T1000 (cell line): ENCODE measurements at places on chromosomes 16 and 17.

GRCh38 chr16:72889616-72890582, 158.0 kb downstream of the ZFHX3 start:
- no peak for DNase-seq

DNA sequence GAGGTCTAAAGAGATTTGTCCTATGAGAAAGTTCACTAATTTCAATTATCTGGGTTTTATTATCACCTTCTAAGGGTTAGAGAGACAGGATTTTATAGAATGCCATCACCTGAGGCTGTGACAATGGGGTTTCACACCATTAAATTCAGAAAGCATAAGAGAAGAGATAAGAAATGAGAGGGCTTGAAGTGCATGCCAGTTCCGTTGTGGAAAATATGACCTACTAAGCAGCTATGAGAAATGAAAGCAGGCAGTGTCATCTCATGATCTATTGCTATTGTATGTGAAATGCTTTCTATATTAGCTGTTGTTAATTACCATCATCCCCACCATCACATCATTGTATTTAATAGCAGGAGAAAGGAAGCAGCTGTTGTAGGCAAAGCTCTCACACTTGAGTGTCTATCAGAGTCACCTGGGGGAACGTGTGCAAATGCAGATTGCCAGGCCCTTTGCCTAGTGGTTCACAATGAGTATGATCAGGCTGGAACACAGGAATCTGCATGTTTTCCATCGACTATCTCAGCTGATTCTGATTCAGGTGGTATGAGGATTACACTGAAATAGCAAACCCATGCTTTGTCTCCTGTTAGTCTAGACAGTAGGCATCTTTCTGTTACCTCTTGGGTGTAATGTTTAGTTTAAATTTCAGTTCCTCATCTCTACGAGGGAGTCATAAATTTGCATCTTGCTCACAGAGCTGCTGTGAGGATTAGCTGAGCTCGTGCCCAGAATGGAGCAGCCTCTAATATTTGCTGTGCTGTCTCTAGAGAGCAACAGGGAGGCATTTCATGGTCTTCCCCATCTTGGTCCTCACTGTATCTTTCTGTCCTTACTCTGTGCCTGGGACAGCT, 256.4 kb downstream of the CDH13 start:
- DNase-seq: no peak

GRCh38 chr16:87095271-87095670, 221.9 kb downstream of the C16orf95 start:
- no peak for DNase-seq

- no peak for DNase-seq
These were observed 15.0 kb downstream of the ZDHHC7 start for GRCh38 chr16:84996365-84996764.

DNA sequence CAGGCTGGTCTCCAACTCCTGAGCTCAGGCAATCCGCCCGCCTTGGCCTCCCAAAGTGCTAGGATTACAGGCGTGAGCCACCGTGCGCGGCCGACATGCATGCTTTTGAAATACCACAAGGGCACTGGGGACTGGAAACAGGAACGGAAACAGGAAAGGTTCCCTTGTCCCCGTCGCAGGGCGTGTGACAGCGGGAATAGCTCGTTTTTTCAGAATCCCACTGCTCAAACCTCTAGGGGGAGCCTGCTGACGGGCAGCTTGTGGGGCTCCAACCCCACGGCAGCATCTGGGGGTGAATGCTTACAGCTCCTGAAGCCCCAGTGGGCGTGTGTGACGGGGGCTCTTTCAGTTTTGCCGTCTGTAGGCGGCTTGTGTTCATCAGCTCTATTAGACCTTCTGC, 18.8 kb upstream of the ASGR2 start:
- DNase-seq: no peak

GRCh38 chr17:76626442-76626841, 17.1 kb downstream of the ST6GALNAC1 start:
- no peak for DNase-seq

- no peak for DNase-seq
These were observed 16.8 kb downstream of the CDR2 start for GRCh38 chr16:22357635-22357971.

DNA sequence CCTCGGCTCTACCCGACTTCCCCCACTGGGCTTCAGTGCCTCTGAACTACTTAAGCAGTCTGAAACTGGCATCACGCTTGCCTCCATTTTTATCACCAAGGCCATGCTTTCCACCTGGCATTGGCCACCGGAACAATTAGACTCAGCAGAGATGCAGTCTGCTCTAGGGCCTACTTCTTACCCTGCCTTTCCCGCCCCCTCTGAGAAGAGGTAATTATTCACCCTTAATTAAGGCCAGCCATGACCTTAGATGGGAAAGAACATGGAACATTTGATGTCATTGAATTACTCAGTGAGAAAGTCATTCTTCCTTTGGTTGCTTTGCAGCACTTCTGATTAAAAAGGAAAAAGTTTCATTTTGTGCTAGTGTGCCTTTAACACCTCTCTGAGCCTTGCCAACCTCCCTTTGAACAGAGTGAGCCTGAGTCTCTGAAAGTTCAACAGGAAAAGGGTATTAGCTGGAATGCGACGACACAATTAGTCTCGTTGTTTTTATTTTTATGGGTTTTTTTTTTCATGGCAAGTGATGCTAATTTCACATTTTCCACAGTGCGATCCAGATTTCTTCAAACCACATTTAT, 60.9 kb upstream of the TNRC6A start:
- DNase-seq: no peak

DNA sequence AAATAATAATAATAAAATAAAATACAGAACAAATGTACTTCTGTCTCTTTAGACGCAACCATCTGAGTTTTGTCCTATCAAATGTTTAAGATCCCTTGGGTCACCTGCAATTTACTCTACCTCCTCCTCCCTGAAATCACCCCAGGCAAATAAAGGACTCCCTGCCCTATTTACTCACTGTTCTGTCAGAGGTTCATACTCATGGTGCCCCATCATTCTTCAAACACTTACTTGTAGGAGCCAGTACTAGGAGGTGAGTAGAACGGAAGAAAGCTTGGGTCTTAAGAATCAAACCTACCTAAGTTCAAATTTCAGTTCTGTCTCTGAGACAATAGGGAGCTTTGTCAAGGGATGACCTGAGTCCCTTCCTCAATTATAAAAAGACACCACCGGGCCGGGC, 3.8 kb downstream of the TBC1D10B start:
- no peak for DNase-seq

- no peak for DNase-seq
These were observed 248.6 kb downstream of the FTO start for GRCh38 chr16:53952215-53953208.

GRCh38 chr17:9432934-9433421, 142.6 kb downstream of the STX8 start:
- DNase-seq: no peak

- DNase-seq: no peak
These were observed 284.3 kb upstream of the CDH11 start for GRCh38 chr16:65406116-65406515.

DNA sequence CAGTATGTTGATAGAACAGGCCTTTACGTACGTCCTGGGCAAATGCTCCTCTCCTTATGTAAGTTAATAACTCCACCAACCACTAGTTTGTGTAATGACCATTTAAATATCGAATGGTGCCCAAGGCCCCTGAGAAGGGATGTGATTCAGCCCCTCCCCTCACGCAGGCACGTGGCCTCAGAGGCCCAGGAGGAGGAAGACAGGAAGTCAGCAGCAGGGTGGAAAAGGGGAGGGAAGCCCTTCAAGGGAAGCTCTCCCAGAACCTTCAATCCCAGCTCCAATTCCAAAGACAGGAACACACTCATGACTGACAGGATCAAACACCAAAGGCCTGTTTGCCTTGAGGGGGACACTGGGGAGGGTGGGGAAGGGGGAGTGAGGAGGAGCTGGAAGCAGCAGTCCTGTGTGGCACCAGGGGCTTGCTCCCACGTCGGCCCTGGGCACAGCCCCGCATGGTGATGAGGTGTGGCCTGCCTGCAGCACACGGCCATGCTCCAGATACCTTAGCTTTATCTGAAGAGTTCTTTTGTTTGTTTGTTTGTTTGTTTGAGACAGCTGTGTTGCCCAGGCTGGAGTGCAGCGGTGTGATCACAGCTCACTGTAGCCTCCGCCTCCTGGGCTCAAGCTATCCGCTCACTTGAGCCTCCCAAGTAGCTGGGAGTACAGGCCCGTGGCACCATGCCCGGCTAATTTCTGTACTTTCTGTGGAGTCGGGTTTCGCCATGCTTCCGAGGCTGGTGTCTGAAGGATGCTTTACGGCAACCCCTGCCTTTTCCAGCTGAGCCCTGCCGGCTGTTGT, 105.0 kb downstream of the ZNF778 start:
- no peak for DNase-seq

- no peak for DNase-seq
These were observed 45.8 kb downstream of the VPS35L start for GRCh38 chr16:19601083-19601976.

GRCh38 chr16:15954814-15955151, 5.4 kb downstream of the ABCC1 start:
- no peak for DNase-seq

GRCh38 chr17:79959042-79959441, 76.6 kb downstream of the TBC1D16 start:
- no peak for DNase-seq

DNA sequence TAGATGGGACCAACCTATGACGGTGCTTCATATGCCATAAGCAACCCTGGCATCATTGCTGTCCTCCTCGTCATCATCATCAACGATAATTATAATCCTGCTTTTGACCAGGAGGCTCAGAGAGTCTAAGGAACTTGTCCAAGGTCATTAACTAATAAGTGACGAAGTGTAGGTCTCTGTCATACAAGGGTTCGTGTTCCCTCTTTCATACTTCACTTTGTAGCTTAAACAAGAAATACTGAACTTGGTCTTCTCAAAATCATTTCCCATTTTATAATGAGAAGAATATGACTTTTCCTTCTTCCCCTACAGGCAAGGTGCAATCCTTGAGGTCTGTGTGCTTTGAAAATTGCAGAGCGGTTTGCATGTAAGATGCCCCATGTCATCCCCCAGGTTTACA, 31.2 kb upstream of the PIK3R6 start:
- DNase-seq: no peak

DNA sequence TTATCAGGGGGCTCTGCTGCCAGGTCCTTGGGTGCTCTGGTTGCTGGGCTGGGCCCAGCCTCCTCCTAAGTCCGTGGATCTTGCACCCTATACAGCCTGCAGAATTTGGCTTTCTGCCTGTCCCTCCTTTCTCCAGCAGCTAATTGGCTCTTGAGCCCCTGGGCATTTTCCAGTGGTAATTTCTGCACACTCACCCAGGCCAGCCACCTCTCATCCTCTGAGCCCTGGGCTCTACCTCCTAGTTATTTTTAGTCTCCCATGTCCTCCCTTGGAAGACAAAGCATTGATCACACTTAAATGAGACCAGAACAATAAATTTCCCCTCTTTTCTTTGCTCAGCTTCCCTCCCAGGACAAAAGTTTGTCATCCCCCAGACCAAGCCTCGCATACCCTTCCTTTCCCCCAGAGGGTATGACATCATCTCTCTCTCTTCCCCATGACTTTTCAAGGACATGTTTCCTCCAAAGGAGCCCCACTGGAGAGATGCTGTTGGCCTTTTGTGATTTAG, 38.1 kb downstream of the C17orf75 start:
- no peak for DNase-seq

DNA sequence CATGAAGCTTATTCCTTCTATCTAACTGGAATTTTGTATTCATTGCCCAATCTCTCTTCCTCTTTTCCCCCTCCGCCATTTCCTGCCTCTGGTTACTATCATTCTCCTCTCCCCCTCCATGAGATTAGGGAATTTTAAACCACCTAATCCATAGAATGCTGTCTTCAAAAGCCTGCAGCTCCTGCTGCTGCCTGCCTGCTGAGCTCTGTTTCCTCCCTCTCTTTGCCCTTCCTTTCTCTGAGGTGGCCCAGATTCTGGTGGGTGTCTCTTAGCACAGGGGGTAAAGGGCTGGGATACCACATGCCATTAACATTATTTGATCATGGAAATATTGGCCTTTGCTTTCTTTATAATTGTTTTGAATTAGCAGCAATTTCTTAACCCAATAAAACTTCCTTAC, 241.6 kb downstream of the CNTNAP4 start:
- DNase-seq: no peak

DNA sequence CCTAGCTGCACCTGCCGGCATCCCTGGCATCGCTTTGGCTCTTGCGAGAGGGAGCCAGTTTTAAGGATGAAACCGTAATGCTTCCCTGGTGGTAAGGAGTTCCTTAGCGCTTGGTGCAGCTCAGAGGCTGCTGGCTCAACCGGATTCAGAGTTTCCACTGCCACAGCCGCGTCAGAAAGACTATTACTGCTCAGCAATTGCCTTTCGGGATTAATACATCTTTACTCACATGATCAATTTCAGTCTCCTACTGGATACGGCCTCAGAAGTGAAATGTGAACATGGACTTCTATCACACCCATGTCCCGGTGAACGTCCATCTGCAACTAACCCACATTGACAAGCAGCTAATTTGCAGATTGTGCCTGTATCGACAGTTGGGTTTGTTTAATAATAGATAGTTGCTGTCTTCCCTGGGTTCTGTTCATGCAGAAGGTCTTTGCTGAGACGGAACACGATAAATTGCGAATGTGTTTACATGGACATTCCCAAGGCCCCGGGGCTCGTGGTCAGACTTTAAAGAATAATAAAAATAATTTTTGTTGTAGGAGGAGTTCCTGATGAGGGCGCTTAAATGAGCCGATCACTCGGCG, 175.4 kb downstream of the ENGASE start:
- DNase-seq: no peak

- no peak for DNase-seq
These were observed 226.4 kb upstream of the MAF start for GRCh38 chr16:79826732-79827475.

DNA sequence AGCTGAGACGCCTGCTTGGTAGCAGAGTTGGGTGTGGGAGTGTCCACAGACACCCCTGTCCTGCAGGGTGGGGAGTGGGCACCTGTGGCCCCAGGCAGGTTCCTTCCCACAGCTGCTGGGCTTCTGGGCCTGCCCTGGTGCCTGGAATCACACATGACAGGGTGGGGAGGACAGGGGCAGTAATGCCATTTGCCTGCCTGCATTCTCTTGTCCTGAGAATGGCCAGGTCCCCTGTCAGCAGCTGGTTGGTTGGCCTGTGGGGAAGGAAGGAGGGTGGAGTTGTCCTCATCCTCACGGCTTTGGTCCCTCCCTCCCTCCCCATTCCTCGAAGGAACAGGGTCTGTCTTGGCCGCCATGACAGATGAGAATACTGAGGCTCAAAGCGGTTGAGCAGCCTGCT, 5.2 kb downstream of the PRSS53 start:
- DNase-seq: no peak
